ENCODE measurements at places on chromosomes 5 and 9.

DNA sequence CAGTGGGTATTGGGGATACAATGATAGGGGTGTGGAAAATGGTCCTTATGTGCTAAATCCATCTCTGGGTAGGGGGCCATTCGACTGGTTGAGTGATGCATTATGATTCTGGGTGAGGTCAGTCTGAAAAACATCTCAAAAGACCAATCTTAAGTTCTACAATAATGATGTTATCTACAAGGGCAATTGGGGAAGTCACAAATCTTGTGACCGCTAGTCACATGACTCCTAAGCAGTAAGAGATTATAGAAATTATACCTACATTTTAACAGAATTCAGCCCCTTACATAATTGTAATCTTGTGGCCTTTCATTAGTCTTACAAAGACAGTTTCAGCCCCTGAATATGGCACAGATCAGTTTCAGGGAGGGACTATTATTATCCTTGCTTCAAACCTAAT is 224.7 kb downstream of the PIK3R1 start:
- no peak for DNase-seq

GRCh38 chr9:137084526-137084925 is 2.3 kb upstream of the MAN1B1 start:
- DNase-seq: no peak

- no peak for DNase-seq
Observed at GRCh38 chr5:40555886-40556285, 123.8 kb upstream of the PTGER4 start.

- no peak for DNase-seq
Observed at GRCh38 chr5:141637123-141637766, 448 bp downstream of the RELL2 start.

- DNase-seq: no peak
Observed at GRCh38 chr9:72394066-72394465, 29.1 kb upstream of the ZFAND5 start.

DNA sequence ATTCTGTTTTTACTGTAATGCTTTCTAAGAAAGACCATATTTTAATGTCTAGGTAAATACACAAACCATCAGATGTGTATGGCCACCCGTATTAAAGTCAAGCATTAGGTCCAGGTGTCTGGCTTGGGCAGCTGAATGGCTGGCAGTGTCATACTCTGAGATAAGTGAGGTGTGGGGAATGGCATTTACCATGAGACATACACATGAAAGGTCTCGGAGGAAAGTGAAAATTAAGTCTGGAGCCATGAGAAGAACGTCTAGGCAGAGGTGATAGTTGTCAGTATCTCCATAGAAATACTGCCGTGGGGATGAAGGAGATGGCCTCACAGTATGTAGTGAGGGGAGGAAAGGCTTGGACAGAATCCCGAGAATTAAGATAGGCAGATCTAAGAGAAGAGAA is 164.3 kb downstream of the TLE4 start:
- DNase-seq: no peak

Data from stimulated activated CD4-positive, alpha-beta T cell treated with anti-CD3 and anti-CD28 coated beads, Interleukin-1b, Interleukin-23, amount 100 ng/mL, for 1 hour (primary cell).